ENCODE measurements at places on chromosomes 5 and 9. TPM values are rescaled to one million over a fixed set of nuclear protein-coding genes. Genes with fewer than 3 reads are reported as not detected.

Gene LECT2
- total RNA-seq: not detected

Gene PKN3
- 4.3 TPM for total RNA-seq

Gene RANBP3L
- not detected for total RNA-seq

Gene RASEF
- 0.08 TPM for total RNA-seq

Gene PDE8B
- total RNA-seq: 0.86 TPM

Gene MPDZ
- total RNA-seq: not detected

Gene CCNO
- total RNA-seq: not detected

Data from activated naive CD4-positive, alpha-beta T cell treated with anti-CD3 and anti-CD28 coated beads, Interleukin-2, amount 10 ng/mL, durations not matched to agents 5 hours and 36 hours (primary cell).